ENCODE measurements at places on chromosomes 4 and X. TPM values are rescaled to one million over a fixed set of nuclear protein-coding genes. Genes with fewer than 3 reads are reported as not detected.

DNA sequence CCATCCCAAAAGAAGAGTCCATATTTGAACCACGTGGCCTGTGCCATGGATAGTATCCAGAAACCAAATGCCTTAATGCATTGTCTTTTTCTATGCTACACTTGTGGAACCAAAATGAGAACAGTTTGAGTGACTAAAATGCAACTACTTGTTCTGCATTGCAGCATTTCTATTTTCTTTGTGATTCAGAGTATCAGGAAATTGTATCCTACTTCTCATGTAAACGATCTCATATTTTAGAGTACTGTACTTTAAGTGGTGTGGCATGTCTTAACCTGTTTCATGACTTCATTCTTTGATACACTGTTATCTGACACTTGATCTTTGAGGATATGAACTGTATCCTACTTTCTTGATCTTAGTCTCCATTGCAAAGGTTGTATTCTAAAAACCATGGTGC, 167.2 kb upstream of the WDR1 start:
- no peak for DNase-seq

GRCh38 chr4:41611124-41611838, 73.3 kb downstream of the LIMCH1 start:
- DNase-seq = no peak

GRCh38 chr4:112652216-112652615, 15.3 kb downstream of the LARP7 start:
- no peak for DNase-seq

GRCh38 chr4:83195269-83195668, 80.7 kb upstream of the PLAC8 start:
- no peak for DNase-seq

DNA sequence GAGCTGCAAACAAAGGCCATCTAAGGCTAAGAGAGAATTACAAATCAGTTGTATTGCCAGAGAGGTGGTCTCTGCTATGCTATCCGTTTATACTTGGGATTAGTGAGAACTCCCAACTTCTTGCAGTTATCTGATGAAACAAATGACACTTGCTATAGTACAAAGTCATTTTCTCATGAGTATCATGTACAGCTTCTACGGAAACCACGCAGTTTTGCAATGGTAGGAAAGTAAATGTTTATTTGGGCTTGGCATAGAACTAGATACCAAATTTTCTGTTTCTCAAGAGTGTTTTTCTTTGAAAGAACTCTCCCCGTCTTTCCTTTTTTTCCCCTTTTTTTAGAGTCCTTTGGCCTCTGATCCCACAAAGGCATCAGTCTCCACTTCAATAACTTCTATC, 128.2 kb upstream of the ENPEP start:
- no peak for DNase-seq

- no peak for DNase-seq
Measured at GRCh38 chr4:3320361-3321023, 27.7 kb downstream of the RGS12 start.

DNA sequence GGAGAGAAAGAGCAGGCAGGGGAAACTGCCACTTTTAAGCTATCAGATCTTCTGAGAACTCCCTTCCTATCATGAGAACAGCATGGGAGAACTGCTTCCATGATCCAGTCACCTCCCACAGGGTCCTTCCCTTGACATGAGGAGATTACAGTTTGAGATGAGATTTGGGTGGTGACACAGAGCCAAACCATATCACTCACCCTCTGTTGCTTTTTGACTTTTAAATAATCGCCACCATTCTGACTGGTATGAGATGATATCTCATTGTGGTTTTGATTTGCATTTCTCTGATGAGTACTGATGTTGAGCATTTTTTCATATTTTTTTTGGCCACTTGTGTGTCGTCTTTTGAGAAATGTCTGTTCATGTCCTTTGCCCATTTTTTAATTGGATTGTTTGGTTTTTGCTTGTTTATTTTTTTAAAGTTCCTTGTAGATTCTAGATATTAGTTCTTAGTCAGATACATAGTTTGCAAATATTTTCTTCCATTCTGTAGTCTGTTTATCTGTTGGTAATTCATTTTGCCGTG, 6.5 kb upstream of the PAQR3 start:
- no peak for DNase-seq

The AMBN gene
- polyA plus RNA-seq = 1.3 TPM

The C4orf51 gene
- not detected for polyA plus RNA-seq

The TMEM144 gene
- polyA plus RNA-seq = 4.9 TPM

The LIMCH1 gene
- polyA plus RNA-seq = 88.6 TPM

The EVC2 gene
- 7.7 TPM for polyA plus RNA-seq
